Posterior cingulate gyrus (tissue), 11 donors: ENCODE measurements at places on chromosomes 12 and 14.

DNA sequence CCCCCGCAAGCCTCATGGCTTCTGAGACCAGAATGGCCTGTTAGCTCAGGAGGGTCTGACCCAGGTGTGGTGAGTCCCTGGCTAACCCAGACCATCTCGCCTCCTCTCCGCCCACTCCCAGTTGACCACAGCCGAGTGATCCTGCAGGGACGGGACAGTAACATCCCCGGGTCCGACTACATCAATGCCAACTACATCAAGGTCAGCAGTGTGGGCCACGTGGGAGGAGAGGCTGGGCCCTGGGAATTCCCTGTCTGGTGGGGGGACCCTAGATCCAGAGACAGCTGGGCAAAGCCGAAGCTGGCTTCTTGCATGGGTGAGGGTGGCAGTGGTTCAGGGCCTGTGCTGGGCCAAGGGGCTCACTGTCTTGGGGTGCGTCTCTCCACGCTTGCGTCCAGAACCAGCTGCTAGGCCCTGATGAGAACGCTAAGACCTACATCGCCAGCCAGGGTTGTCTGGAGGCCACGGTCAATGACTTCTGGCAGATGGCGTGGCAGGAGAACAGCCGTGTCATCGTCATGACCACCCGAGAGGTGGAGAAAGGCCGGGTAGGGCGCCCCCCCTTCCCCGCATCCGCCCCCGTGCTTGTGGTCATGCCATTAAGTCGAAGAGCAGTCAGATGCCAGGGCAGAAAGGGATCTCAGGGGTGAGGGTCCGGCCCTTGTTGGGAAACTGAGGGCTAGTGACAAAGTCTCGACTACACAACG, 5.0 kb downstream of the PTPN6 start:
- no peak for DNase-seq

DNA sequence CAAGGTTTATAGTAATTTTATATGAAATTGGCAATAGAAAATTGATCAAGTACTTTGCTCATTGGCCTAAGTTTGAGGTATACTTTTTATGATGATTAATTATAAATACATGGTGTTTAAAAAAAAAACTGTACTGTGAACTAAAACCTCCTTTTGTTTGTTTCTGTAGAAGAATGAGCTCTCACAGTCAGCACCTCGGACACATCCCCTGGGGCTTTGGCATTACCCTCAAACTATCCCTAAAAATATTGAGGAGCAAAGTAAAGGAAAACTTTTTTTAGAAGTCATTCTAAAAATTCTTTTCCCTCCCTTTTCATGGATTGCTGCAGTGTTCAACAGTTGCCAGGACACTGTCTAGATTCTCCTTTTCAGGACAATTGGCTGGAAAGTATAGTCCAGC, 183.6 kb downstream of the FBXL14 start:
- DNase-seq = no peak

DNA sequence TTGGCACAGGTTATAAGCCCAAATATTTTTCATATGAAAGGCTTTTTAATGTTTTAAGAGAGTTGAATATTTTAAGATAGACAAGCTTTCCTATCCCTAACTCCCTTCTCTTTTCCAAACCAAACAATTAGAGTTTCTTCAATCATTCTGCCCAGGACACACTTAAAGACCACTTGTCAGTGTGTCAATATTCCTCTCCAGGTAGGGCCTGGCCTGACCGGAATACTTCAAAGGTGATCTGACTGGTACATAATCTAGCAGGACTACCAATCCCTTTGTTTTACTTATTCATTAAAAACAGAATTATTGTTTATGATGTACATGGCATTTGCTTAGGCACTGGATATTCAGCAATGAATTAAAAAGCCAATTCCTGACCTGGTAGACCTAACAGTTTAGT, 24.2 kb upstream of the SNRPF start:
- no peak for DNase-seq

- no peak for DNase-seq
Observed at GRCh38 chr14:77752799-77753516, 8.0 kb downstream of the SNW1 start.

DNA sequence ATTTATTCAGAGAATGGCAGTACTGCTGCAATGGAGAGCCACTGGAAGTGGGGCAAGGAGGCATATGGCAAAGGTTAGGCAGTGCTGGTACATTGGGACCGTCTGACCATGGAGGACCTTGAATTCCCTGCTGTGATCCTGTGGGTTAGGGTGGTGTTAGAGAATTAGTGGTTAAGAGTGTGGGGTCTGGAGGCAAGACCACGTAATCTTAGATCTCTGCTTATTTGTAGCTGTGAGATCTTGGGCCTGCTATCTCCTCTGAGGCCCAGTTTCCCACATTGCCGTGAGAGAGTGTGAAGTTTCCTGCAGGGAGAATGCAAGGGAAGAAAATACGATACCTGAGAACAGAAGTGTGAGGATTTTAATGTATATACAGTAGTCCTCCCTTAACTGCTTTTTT, 147.7 kb downstream of the ERC1 start:
- no peak for DNase-seq

DNA sequence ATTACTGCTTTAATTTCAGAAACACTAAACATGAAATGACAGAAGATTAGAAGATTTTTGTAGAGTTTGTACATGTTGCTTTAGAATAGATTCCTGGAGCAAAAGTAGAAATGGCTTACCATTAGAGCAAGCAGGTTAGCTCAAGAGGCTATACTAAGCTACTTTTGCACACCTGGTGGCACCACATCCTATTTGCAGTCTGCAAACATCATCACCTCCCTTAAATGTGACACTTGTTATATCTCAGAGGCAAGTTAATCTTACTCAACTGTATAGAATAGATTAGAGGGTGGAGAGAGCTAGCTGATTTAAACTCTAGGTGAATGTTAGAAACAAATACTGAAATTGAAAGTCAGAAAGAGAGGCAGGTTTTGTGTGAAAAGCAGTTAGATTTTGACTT, 30.7 kb upstream of the OR4E1 start:
- no peak for DNase-seq

DNA sequence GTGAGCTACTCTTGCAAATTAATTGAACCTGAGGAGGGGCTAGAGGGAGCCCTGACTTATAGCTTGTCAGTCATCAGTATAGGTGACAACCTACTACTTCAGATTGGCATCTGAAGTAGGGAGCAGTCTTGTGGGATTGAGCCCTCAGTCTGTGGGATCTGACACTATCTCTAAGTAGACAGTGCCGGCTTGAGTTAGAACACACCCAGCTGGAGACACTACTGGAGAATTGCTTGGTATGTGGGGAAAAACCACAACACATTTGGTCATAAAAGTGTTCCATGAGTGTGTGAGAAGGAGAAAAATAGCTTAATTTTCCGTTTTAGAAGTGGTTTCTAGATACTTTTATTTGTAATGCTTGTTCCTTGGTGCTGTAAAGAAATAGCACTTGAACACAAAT, 30.5 kb upstream of the DDHD1 start:
- no peak for DNase-seq
